Cardiac muscle cell (in vitro differentiated cells and primary cell): ENCODE measurements at places on chromosomes 5 and 9.

DNA sequence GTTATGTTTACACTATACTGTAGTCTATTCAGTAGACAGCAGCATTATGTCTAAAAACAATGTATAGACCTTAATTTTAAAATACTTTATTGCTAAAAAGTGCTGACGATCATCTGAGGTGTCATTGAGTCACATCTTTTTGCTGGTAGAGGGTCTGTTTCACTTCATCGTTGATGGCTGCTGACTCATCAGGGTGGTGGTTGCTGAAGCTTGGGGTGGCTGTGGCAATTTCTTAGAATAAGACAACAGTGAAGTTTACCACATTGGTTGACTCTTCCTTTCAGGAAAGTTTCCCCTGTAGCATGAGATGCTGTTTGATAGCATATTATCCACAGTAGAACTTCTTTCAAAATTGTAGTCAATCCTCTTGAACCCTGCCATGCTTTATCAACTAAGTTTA is 150.3 kb downstream of the FBXL7 start:
- no peak for DNase-seq

GRCh38 chr5:130526708-130527107 is 622.4 kb downstream of the CHSY3 start:
- no peak for DNase-seq

DNA sequence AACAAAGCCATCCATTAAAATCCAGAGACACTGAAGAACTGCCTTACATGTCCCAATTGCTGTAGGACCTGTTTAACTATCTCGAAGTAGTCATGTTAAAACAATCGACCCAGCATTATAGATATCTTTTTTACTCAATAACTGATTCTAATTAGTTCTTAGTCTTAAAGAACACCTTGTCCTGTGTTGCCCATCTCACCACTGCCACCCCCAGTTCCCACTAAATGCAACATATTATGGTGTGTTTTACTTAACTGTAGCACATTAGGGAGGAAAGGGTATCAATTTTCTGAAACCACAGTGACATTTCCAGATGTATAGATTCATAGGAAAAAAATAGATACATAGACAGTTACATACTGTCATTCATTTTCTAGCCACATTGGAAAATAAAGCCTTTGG is 221.2 kb downstream of the MEF2C start:
- DNase-seq, result no peak

DNA sequence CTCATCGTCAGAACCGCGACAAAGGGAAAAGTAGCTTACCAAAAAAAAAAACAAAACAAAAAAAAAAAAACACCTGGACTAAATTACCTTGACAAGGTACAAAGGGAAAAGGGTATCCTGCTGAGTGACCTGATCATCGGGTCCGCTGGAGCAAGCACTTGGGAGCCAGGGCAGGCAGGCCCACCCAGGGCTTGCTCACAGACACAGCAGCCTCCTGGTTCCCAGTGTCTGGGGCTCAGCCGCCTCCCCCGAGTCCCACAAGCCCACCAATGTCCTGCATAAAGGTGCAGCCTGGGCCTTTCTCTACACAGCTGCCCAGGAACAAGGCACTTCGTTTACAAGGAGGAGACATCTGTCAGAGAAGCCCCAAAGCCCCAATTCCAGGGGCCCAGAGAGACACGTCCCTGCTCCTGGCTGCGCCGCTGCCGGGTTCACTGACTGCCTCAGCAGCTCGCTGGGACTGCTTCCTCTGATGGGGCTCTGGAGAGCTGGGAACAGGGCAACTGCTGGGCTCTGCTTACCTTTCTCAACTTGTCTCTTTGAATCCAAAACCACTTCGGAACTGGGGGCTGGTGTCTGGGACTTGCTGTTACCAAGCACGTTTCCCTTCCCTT is 63.4 kb downstream of the GOLM1 start:
- no peak for DNase-seq

GRCh38 chr5:14665949-14666348 is 1.4 kb downstream of the OTULIN start:
- DNase-seq, result no peak
